Endothelial cell (in vitro differentiated cells): ENCODE measurements at places on chromosomes 16 and 17. TPM values are rescaled to one million over a fixed set of nuclear protein-coding genes. Genes with fewer than 3 reads are reported as not detected.

DNA sequence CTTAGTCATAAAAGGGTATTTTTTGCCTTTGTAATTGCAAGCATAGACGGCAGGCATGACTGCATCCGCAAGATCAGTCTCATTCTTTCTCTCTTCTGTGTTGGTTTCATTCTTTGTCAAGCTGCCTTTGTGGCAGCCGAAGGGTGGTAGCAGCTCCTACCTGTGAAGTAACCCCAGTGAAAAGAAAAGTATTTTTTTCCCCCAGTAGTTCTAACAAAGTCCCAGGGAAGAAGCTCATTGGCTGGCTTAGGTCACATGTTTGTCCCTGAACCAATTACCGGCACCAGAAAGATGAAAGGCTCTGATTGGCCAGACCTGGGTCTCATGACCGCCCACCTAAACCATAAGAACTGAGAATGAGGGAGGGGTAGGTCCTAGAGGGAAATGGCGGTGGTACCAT, 110.7 kb downstream of the RAP1GAP2 start:
- no peak for DNase-seq

- peak; percentile 86 for DNase-seq
Observed at GRCh38 chr16:81730090-81731051, 48.7 kb upstream of the PLCG2 start.

GRCh38 chr16:50244140-50244503, 22.2 kb upstream of the ADCY7 start:
- no peak for DNase-seq

Gene TP53TG3C
- total RNA-seq: not detected
